ENCODE measurements at places on chromosomes 5 and 9.

DNA sequence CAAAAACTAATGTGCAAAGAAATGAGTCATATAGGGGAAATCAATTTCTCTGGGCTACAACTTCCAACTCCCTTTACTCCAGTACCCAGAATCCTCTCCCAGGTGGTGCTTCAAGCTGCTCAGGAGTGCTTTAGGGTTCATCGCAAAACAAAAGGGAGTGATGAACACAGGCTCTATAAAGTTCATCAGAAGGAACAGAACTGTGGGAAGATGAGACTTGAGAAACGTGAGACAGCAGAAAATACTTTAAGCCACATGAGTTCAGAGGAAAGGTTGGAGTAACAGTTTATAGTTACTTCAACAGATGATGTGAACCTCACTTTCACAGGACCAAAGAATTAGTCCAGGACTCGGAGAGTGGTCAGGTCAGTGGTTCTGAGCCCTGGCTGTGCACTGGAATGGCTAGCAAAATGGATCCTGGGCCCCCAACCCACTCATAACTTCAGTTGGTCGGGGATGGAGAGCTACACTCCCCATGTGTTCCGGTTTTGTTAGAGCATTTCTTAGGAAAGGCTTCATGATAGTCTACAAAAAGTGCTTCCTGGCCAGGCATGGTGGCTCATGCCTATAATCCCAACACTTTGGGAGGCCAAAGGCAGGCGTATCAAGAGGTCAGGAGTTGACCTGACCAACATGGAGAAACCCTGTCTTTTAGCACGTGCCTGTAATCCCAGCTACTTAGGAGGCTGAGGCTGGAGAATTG lies 4.3 kb downstream of the RPL12 start:
- no peak for DNase-seq

- DNase-seq, result no peak
Observed at GRCh38 chr5:116923344-116923743, 348.7 kb upstream of the SEMA6A start.

DNA sequence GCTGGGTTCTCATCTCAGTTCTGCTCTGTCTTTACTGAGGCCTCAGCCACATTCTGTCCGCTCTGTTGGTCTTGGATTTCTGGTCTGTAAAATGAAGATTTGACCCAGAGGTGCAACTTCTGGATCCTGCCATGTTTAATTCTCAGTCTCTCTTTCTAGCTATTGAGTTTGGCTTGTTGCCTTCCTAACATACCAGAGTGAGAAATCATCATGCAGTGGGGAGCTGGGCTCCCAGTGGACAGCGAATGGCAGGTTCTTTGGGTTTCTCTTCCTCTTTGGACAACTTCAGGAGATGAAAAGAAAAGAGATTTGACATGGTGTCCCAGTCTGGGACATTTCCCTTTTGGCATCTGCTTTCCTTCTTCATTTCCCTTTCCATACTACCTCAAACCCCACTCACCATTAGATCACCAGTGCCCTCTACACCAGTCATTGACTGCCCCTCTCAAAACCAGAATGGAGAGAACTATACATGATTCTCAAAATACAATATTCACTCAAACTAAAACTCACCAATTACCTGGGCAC lies 334.7 kb downstream of the ACTL7B start:
- no peak for DNase-seq

DNA sequence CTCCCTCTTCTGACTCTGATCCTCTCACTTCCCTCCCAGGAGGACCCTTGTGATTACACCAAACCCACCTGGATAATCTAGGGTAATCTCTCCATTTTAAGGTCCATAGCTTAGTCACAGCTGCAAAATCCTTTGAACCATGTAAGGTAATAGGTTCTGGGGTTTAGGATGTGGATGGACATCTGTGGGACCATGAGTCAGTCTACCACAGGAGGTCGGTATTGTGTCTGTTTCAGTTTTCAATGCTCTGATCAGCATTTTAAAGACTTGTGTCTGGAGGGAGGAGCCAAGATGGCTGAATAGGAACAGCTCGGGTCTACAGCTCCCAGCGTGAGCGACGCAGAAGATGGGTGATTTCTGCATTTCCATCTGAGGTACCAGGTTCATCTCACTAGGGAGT lies 112.6 kb downstream of the CAVIN4 start:
- no peak for DNase-seq

DNA sequence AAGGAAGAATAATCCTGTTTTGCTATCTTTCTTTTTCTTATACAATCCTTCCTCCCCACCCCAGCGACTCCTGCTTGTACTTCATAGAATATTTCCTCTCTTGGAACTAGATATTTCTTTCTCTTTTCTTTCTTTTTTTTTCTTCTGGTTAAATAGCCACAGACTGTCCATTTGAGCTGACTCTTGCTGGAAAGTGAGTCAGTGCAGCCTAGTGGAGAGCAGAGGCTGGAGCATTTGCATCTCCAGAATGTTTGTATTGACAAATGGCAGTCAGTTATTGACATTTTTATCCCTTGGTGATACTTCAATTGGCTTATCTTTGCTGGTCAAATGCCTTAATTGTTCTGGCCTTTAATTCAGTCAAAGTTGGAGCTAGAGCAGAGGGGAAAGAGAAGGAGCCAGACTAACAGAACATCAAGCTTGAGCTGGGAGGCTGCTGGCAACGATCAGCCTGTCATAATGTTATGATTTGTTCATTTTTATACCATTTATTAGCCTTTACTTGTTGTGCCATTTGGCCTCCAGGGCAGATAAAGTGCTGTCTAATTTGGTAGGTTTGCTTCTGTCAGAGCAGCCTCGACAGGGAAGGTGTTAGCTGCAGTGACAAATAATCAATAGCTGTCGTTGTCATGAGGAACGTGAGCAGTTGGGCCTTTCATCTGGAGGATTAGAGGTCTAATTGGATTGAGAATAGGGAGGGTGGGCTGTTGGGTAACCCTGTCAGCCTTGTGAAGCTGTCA lies 69.0 kb downstream of the INVS start:
- no peak for DNase-seq

DNA sequence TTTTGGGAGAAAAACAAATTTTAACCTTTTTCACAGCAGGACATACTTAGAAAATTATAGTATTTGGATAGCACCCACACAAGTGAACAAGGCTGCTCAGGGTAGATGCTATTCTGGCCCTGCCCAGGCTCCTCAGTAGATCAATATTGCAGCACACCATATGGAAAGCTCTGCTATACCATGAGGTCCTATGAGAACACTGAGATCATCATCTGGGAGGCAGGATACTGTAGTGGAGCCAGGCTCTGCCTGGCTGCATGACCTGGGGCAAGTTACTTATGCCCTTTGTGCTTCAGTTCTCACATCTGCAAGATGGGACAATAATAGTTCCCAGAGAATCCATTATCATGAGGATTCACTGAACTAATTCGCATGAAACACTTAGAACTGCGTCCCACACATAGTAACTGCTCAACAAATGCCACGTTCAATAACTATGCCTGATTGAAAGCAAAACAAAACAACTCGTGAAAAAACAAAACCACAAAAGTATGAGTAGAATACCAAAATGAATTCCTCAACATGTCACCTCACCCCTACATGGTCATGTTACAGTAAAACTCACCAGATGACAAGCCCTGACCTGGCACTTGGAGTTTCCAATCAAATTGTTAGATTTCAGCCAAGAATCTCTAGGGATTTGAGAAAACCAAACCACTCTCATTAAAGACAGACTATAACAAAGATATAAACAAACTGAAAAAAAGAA lies 31.9 kb downstream of the ARSB start:
- no peak for DNase-seq

DNA sequence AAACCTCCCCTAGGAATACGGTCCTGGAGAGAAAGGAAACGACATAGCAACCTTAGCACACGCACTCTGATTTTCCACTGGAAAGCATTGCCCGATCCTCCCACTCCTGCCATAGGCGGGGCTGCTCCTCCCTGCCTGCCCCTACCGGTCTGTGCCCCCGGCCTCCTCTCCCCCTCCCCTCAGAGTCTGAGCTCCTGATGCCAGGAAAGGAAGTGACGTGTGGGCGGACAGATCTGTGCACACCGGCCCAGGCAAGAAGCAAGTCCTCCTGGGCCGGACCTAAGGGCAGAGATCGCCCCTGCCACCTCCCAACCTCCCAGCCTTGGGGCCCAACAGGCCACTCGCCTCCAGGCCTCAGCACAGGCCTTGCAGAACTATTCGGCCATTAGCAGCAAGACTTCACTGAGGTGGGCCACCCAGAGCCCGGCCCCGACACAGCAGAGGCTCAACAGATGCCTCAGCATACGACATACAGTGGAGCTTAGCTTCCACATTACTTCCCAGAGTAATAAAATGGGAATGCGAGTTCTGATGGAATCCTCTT lies 7.2 kb downstream of the NINJ1 start:
- peak; percentile 16 for DNase-seq

GRCh38 chr9:119283078-119283794 lies 86.0 kb downstream of the BRINP1 start:
- no peak for DNase-seq

DNA sequence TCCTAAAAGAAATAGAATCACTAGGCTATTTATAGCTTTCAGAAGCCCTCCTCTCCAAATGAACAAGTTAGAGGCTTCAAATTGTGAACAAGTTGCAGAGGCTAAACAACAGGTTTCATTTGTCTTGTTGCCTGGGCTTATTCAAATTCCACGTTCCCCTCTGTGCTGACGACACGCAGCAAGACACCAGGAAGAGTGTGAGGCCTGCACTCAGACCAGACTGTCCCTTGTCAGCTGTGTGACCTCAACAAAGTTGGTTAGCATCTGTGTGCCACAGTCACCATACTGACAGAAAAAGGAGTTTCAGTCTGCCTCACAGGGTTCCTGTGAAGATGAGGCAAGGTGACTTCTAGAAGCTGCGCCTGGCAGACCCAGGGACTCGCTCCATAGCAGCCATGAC lies 22.1 kb upstream of the GABBR2 start:
- DNase-seq, result no peak

- DNase-seq, result no peak
Observed at GRCh38 chr5:67409126-67409777, 212.7 kb upstream of the CD180 start.

- DNase-seq, result no peak
Observed at GRCh38 chr5:135434591-135435466, 12.3 kb downstream of the DCANP1 start.

DNA sequence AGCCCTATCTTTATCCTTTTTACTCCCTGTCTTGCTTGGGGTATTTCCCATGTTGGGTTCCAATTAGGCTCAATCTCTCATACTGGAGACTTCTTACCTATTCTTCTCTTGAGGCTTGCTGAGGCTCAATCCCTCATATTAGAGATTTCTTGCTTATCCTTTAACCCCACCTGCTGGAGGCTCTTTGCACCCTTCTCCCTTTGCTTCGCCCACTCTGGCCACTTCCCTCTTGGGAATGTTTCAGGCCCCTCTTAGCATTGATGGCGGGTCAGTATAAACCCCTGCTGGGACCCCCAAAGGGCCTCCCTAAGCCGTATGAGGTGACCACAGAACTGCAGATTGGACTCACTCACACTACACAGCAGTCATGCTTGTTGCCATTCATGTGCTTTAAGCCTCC lies 69.3 kb upstream of the CDK20 start:
- DNase-seq, result no peak

- DNase-seq, result no peak
Observed at GRCh38 chr5:176901260-176902101, 2.3 kb upstream of the HK3 start.

DNA sequence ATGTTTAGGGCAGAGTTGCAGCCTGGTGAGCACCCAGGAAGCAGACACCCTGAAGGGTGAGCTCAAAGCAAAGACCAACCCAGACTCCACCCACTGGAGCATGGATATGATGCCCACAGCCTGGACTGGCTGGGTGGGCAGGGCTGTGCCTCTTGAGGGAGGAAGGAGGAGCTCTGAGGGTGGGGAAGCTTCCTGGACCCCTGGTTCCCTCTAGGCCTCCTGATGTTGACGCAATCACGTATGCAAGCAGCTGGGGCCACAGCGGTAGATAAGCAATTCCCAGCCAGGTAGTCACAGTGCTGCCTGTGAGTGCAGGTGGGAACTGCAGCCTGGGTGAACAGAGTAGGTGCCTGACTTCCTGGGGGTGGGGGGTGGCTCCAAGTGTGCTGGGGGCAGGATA lies 271.5 kb downstream of the CDK5RAP2 start:
- no peak for DNase-seq

- no peak for DNase-seq
Observed at GRCh38 chr9:112295174-112295573, 38.2 kb downstream of the PTBP3 start.

- no peak for DNase-seq
Observed at GRCh38 chr5:38871058-38871605, 25.3 kb downstream of the OSMR start.

DNA sequence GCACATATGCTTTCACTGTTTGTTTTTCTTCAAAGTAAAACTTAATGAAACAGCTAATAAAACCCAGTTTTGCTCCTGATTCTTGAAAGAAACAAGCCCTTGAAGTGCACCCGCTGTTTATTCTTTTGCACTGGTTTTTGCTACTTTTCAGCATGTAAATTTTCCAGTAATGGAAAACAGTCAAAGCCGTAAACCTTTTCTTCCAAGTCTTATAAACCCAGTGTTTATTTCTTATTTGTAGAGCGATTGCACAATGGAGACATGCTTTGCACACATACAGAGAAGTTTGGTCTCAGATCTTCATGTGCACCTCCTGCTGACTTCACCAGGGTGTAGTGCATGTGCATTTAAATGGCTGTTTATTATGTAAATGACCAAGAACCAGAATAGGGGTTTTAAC lies 51.8 kb downstream of the ATG10 start:
- no peak for DNase-seq

DNA sequence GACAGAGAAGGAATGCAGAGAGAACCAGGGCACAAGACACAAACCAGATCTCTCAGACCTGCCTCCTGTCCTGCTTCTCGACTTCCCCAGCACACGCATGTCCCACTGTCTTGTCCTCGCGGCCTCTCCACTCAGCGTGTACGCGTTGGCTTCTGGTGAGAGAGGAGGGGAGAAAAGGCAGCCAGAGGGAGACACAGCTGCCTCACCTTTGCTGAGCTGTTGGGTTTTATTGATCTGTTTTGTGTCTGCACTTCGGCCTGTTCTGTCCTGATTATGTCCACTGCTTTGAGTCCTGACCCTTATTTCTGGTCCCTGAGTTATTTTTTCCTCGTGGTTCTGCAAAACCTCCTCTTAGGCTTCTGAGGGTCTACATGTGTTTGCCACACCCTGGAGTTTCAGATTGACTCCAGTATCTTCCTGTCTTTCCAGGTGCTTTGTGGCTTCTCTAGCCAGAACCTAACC lies 87.5 kb upstream of the AGXT2 start:
- DNase-seq, result no peak

DNA sequence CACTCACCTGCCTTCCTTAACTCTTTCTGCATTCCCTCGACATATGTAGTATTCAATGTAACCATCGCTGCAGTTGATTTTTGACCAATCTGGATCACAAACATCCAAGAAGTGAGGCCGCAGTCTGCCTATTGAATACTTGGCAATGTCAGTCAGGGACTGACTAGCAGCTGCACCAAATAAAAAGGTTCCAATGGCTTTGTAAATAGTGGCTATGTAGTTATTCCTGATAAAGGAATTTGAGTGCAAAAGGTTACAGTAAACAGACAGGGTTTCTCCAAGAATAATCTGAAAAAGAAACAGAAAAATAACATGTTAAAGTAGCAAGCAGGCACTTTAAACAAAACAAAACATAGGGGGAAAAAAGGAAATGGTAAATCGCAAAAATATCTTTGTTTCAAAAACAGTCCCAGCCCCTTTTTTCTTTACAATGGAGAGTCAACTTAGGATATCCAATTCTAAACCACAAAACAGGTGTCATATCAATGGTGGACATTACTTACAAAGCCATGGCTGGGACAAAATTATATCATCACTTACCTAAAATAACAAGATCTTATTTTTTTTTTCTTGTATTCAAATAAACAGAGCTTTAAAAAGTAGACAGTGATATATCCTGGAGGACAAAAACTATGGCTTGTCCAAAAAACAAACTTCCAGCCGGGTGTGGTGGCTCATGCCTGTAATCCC lies 66.8 kb downstream of the PLPP1 start:
- DNase-seq, result no peak

- DNase-seq, result no peak
Observed at GRCh38 chr5:10476878-10477277, 35.2 kb downstream of the ROPN1L start.
